Fibroblast of pulmonary artery (primary cell): ENCODE measurements at places on chromosomes 2 and 18.

DNA sequence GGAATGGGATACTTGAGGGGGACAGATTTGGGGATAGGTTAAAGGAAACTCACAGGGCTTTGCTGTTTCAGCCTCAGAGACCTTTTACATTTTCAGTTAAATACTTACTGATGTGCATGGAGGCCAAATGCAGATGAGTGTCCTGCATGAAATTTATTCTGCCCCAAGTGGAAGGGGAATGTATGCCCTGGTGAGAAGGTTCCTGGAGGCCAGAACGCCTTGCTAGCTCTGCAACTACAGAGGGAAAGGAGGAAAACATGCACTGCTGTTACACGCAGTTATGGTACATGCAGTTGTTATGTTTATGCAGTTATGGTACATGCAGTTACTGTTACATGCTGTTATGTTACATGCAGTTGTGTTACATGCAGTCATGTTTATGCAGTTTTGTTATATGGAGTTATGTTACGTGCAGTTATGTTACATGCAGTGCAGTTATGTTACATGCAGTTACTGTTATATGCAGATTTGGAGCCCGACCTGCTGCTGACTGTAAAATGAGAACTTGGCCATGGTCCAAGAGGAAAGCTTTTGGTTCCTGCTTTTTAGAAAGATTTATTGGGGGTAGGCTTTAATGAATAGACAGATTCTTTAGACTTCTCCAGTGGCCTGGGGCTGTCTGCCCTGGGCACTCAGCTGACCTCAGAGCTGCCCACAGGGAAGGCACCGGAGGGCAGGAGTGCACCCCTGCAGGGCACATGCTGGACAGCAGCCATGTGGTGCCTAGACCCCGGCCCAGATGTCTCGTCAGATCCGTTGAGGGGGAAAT lies 84.1 kb downstream of the LDLRAD4 start:
- no peak for DNase-seq

DNA sequence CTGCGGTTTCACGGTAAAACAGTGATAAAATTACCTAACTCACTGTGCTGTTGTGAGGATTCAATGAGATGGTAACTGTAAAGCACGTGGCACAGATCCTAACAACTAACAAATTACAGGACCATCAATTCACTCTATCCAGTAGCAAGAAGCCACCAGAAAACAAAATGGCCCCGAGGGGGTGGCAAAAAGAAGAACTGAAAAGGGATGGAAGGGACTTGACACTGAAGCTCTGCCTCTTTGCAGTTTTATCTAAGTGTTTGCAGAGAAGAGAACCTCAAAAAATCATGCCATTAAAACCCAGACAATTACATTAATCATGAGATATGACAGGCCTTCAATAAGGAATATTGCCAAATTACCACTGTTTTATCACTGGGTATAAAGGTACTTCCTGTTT lies 46.7 kb downstream of the IRS1 start:
- DNase-seq = no peak

GRCh38 chr18:68152770-68153169 lies 562.1 kb downstream of the TMX3 start:
- DNase-seq = no peak

DNA sequence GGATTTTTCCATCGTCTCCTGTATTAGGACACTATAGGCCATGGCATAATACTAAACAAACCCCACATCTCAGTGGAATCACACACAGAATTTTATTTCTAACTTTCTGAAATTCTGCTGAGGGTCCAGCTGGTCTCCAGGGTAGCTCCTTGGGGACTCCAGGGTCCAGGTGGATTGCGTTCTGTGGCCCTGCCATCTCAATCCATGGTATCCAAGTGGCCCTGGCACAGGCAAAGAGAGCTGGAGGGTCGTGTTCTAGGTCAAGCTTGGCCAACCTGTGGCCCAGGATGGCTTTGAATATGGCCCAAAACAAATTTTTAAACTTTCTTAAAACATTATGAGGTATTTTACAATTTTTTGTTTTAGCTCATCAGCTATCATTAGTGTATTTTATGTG lies 134.6 kb downstream of the CTIF start:
- DNase-seq = no peak

DNA sequence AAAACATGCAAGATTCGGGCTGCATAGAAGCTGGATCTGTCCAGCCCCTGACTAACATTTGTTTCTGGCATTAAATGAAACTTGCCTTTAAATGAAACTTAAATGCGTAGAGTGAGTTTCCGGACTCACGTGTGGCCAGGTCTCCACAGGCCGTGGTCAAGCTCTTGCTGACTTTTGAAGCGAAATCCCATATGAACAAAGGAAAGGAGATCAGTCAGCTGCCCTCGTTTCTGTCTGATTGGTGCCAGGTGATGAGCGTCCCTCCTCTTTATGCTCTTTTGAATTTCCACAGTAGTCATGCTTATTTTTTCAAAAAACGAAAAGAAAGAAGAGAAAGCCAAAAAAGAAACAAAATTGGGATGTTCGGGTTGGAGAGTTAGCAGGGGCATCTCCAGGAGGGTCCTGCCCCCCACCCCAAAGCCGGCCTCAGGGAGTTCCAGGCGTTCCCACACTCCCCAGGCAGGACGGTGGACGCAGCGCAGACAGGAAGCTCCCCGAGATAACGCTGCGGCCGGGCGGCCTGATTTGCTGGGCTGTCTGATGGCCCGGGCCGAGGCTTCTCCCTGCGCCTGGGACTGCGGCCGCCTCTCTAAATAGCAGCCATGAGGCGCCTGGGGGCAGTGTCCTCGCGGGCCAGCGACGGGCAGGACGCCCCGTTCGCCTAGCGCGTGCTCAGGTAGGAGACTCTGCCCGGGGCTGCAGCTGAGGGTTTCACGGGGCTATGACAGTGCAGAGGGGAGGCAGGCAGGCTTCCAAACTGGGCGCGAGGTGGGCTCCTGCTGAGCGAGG lies at the start of gene COLEC11:
TSS of gene COLEC11 (plus strand) at position 620 of the 789 bp plus-strand sequence. CDS start 9,229 bp downstream, outside the sequence.
- peak; percentile 50 for DNase-seq

DNA sequence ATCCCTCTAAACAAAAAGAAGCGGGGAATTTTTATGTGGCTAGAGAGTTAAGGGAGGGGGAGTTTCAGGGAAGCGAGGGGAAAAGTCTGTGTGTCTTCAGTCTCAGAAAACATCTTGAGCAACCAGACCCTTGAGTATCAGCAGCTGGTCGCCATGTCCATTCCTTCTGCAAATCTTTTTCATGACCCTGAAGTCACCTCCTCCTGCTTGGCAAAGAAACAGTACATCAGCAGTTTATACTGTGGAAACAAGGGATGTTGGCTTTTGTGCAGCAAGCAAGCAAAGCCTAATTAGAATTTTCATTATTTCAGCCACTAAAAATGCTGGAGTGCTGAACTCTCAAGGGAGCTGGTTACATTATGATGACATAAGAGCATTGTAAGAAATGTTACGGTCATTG lies 187.4 kb upstream of the SLC8A1 start:
- no peak for DNase-seq

DNA sequence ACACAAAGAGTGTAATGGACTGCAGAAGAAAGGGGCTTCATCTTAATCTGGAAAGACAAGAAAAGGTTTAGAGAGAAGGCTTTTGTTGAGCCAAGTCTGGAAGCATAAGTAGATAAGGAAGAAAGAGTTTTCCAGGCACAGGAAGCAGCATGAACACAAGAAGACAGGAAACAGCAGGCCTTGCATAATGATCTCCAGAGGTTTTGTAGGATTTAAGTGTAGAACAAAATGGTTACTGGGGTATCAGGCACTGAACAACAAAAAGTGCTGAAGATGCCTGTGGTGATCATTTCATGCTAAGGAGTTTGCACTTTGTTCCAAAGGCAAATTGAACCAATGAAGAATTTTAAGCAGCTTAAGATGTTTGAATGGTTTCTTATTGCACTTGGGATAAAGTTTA lies 281.6 kb upstream of the TANK start:
- peak; percentile 70 for DNase-seq
